ENCODE measurements at places on chromosomes 3 and 15.
A peak's percentile ranks its signal among the peaks of the same experiment; 100 is the strongest.

DNA sequence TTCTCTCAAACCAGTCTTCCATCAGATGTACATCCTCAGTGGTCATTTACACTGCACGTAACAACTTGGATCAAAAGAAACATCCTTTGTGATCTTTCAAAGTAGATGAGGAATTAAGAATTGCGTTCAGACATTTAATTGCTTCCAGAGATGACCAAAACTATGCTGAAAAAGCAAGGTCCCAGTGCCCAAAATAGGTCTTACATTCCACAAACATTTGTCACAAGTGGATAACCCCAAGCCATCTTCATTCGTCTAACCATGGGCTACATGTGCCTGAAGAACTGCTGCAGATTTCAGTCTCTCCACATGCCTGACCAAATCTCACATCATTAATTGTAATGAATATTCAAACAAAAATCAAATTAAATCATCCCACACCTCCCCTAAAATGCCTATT, 273.6 kb downstream of the SHOX2 start:
- no peak for DNase-seq

DNA sequence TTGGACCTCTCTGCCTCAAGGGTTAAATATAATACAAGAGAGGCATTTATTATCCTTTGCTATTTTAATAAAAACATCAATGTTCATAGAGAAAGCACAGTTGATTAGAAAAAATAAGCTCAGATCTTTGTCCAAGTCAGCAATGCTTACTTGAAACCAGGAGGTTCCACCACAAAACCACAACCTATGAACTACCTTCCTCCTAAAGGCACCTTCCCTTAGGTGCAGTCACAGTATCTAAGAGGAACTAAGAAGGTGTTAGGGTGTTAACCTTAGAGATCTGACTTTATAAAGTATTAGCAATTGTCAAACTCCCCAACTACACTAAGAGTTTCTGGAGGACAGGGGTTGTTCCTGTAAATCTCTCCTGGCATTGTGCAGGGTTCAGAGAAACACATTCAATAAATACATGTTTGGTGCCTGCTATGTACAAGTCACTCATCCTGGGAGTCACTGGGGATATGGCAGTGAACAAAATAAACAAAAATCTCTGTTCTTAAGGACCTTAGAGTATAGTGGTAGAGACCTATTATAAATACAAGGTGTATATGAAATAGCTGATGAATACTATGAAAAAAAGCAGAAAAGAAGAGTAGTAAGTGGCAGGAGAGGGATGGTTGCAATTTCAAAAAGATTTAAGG, 208.6 kb downstream of the NFKBIZ start:
- DNase-seq, result no peak

DNA sequence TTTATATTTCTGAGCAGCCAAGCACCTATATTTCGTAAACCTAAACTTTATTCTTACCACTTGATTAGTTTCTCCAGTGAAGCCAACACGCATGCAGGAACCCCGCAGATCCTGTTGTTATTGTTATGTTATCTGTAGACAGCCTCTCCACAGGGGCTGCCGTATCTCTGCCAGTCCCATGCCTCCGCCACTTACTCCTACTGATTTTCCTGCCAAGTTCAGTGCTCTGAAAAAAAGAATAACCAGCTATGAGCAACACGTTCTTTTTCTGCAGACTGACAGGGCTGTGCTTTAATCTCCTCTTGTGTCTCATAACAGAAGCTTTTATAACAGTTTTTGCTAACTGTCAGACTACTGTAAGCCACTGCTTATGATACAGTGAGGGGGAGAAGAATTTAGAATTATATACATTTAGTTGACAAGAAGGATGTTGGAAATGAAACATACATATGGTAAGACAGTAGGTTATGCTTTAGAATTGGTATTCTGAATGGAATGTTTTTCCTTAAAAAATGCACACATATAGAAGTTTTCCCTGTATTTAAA, 347.4 kb downstream of the SI start:
- no peak for DNase-seq

DNA sequence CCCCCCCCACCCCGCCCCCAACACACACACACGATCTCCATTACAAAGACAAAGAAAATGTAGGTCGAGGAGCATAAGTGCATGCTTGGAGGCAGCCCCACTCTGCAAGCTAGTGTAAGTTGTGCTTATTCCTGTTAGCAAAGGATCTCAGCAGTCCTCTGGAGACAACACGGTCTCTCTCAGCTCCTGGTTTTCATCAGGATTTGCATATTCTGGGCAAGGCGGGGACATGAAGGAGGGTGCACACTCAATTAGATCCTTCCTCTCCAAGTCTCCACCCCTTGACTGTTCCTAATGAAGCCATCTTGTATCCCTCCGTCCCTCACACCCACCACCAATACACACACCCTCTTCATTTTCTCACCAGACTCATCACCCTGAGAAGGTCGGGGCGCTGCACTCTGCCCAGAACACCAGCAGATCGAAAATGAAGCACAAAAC, 63.8 kb downstream of the MRPL46 start:
- DNase-seq, result no peak

GRCh38 chr15:23438816-23439466, 8.1 kb downstream of the GOLGA6L2 start:
- no peak for DNase-seq

GRCh38 chr15:35181538-35181937, 96.4 kb upstream of the NANOGP8 start:
- DNase-seq, result no peak

DNA sequence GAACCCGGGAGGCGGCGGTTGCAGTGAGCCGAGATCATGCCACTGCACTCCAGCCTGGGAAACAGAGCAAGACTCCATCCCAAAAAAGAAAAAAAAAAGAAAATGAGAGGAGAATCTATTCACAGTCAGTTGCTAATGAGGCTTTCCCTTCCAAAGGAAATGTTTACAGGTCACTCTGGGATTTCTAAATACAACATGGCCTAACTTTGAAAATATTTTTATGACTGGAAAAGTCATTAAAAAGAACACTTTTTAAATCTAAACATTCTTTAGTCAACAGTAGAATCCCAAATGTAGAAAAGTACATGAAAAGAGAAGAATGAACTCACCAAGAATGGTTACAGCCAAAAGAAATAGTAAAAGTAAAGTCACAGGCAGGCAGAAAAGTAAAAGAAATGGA, 78.6 kb downstream of the PLD1 start:
- DNase-seq, result no peak

- DNase-seq, result no peak
Measured at GRCh38 chr3:13507570-13508339, 27.6 kb downstream of the HDAC11 start.

- DNase-seq, result no peak
Measured at GRCh38 chr3:107367353-107367752, 9.9 kb upstream of the CCDC54 start.

- no peak for DNase-seq
Measured at GRCh38 chr15:37933666-37934065, 774 bp upstream of the TMCO5A start.

- DNase-seq, result no peak
Measured at GRCh38 chr15:100043068-100043641, 298.6 kb downstream of the ADAMTS17 start.

- DNase-seq, result no peak
Measured at GRCh38 chr3:99755831-99756230, 61.8 kb upstream of the CMSS1 start.

- DNase-seq, result no peak
Measured at GRCh38 chr3:147418808-147419701, 9.9 kb downstream of the ZIC1 start.

DNA sequence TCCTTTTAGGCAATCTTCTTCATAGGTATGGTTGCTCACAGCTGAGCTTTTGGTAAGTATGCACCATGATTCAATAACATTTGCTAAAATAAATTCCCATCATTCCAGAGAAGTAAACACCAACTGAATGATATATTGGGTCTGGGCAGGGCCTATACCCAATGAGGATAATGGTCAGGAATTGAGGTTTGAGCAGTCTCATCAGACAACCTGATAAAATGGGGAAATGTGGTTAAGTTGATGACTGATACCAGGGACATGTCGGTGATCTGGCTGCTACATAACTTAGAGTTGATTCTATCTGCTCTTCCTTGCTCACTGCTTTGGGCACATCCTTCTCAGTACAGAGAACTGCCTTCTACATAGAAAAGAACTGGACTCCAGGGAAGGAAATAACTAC, 92.9 kb downstream of the GPR156 start:
- DNase-seq, result no peak

GRCh38 chr3:159899166-159899565, 89.5 kb upstream of the IL12A start:
- DNase-seq, result no peak

DNA sequence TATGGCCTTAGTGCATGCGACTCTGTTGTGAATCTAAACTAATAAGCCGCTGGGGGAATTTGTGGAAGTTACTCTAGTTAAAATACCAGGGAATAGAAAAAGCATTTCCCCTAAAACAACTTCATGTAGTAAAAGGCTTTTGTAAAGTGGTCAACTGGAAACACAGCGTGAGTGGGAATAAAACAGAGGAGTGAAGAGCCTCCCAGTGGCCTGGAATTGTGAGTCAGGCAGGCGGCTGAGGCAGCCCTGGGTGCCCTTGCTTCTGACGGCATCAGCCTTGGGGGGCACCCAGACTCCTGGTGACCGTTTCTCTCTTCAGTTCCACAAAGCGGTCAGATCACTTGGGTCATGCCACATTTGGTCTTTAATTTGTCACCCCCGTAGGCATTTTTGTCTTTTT, 108.4 kb downstream of the GHSR start:
- DNase-seq, result no peak

DNA sequence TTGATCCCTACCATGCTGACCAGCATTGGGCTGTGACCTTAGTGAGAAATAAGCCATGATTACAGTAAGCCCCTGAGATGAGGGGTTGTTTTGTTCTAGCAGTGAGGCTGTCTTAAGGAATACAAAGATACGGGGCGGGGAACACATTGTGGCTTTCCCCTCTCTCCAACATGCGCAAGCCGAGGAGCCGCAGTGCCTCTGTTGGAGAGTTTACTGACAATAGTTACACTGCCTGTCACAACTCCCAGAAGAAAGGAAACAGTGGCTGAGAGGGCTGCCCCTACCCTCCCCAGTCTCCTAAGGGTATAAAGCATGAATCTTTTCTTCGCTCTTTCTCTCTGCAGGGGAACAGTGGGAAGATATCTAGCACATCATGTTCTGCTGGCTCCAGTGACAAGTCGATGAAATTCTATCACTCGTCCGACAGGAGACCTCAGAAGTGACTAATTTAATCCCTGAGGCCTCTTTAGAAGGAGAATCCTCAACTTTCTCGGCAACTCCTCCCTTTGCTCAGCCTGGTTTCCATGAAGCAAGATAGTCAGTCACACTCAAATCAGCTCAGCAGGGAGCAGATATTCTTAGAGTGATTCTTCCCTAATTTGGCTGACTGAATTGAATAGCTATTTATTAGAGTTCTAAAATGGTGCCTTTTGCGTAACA, 409.0 kb upstream of the PROK2 start:
- DNase-seq, result no peak

GRCh38 chr15:76341366-76342057, 4.9 kb downstream of the ISL2 start:
- no peak for DNase-seq

GRCh38 chr3:16363636-16364035, 98.6 kb downstream of the OXNAD1 start:
- no peak for DNase-seq

DNA sequence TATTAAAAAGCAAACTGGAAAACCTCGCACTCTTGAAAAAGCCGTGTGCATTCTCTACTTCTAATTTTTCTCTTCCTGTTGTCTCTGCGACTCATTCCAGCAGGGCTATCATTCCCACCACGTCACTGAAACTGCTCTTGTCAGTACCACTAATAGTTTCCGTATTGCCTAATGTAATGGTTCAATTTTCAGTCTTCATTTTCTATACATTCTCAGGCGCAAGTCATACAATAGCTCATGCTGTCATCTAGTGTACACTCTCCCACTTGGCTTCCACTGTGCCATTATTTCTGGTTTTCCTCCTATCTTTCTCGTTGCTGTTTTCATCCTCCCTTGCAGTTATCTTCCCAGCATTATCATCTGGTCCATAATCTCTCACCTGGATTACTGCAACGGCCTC, 160.2 kb downstream of the SPATA16 start:
- no peak for DNase-seq

DNA sequence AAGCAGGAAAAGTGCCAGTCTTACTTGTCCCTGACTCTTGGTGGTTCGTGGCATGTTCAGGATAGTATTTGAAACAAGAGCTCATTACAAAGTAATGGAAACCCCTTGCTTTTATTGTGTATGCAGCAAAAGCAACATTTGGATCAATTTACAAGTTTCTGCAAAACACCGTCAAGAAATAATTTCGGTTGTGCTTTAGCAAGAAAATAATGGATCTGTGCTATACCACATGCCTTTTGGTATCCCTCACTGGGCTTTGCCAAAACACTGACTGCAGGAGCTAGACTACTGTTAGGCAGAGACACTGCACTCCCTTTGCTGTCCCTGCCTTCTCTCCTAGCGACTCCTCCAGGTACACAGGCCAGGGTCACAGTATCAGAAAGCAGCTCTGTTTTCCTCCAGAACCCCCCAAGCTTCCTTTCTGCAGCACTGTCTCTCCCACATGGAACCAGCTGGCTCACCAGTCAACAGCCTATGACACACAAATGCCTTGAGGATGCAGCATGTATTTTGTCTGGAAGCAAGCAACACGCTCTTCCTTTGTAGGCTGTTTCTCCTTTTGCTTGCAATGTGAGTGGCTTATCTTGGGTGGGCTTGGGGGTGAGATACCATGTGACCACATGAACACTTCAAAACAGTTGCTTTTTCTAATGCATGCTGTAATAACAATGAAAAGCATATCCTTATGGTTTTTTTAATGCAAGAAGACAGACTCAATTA, 111.4 kb downstream of the PGPEP1L start:
- no peak for DNase-seq

GRCh38 chr3:23496165-23496564, 293.0 kb downstream of the UBE2E2 start:
- no peak for DNase-seq

GRCh38 chr3:28841441-28841840, 439.4 kb upstream of the RBMS3 start:
- no peak for DNase-seq

- peak; percentile 46 for DNase-seq
Measured at GRCh38 chr3:38649500-38650247, at the start of gene SCN5A. SCN5A (minus strand) TSS chr3:38649687; CDS start chr3:38633307, 16,380 bp downstream.

DNA sequence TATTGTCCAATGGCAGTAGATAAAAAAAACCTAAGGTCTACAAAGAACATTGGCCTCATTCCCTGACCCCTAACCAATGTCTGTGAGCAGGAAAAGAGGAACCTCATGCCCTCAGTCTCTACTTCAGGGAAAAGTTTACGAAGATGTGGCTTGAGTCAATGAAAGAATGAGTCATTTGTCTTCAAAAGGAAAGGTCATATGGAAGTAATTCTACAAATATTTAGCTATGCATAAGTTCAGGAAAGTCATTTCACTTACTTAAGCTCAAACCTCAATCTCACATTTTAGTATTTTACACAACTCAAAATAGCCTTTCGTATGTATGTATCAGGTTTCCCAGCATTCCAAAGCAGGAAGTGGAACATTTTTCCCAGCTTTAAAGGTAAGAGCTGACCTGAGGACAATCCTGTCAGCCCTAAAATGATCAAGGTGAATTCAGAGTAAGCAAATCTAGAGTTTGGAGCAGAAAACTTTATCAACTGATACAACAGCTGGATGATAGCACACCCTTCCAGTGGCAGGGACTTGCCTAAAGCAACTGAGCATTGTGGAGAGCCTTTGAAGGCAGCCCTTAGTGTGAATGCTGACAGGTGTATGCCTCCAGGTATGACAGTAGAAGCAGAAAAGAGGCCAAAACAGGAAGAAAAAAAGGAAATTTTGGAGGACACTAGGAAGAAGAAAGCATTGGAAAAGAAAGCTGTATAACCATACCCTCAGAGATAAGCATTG, 53.9 kb upstream of the ACKR4 start:
- DNase-seq, result no peak

Data from activated T-helper 9 cell treated with anti-CD3 and anti-CD28 coated beads, Interleukin-2, amount 50 U/mL, for 16 hours (primary cell).